ENCODE measurements at places on chromosomes 4 and X.

DNA sequence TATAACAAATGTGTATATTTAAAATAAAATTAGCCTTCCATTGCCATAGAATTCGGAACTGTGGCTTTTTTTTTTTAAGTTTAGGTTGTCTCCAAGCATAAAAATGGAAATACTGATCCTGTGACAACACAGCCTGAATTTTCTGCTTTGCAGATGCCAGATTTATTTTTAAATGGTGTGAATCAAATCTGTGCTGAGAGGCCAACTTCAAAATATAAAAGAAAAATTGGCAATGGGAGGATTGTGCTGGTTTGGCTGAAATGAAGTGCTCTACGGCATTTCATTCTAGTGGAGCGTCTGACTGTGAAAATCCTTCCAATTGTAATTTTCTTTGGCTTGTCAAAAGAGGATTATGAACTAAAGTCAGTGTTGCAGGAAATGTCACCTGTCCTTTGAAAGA, 580.3 kb upstream of the ZFP42 start:
- DNase-seq, result no peak

- DNase-seq, result peak; percentile 52
Measured at GRCh38 chr4:138241281-138242075, 671 bp downstream of the SLC7A11 start.

GRCh38 chr4:133594390-133595207, 445.5 kb downstream of the PCDH10 start:
- DNase-seq, result peak; percentile 65

DNA sequence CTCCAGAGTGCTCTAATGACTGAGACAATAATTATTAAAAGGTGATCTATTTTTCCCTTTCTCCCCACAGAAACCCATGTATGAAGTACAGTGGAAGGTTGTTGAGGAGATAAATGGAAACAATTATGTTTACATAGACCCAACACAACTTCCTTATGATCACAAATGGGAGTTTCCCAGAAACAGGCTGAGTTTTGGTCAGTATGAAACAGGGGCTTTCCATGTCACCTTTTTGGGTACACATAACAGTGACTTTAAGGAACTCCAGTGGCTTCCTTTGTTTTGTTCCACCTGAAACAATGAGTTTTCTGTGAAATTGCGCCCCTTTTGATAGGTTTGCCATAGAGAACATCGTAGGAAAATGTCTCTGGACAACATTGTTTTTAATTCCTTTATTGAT, 69.6 kb downstream of the KIT start:
- DNase-seq, result no peak

GRCh38 chrX:114047558-114047957, 536.3 kb upstream of the HTR2C start:
- DNase-seq, result no peak

DNA sequence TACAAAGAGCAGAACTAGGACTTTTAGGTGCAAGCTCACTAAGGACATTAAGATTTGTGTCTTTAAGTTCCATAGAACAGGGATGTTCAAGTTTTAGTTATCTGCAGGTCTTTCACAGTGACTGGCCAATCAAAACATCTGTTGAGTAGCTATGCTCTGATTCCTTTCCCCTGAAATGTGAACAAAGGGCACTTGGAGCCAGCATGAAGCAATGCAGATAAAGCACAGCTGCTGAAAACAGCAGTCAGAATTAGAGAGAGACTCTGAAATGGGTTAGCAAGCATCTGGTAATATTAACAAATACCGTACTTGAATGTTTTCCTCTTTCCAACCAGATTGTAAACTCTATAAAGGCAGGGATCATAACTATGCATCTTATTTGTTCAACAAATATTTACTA, 276.9 kb downstream of the RAB28 start:
- no peak for DNase-seq

DNA sequence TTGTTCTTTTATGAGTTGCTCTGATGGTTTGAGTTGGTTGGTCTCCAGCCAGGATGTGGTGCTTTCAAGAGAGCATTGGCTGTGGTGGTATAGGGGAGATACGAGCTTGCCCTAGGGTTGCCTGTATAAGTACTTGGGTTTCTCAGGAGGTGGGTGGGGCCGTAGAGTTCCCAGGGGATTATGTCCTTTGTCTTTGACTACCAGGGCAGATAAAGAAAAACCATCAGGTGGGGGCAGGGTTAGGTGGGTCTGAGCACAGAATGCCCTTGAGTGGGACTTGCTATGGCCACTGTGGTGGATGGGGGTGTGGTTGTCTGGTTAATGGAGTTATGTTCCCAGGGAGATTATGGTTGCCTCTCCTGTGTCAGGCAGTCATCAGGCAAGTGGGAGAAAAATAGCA, 247.9 kb upstream of the HAND2 start:
- DNase-seq, result no peak

DNA sequence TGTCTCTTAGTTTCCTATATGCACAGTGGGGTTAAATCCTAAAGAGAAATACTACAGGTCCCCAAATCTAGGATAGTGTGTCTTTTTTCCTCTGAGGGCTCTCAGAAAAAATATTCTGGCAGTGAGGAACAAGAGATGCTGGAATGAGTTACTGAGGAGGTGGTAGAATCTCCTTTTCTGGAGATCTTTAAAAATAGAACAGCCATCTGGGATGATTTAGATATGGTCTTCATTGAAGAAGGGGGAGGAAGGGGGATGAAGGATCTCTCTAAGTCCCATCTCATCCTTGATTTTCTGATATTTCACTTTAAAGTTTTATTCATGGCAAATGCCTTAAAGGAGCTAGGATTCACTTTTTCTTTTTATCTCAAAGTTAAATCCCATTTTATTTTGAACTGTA, 235.0 kb downstream of the MAML3 start:
- DNase-seq, result peak; percentile 60

DNA sequence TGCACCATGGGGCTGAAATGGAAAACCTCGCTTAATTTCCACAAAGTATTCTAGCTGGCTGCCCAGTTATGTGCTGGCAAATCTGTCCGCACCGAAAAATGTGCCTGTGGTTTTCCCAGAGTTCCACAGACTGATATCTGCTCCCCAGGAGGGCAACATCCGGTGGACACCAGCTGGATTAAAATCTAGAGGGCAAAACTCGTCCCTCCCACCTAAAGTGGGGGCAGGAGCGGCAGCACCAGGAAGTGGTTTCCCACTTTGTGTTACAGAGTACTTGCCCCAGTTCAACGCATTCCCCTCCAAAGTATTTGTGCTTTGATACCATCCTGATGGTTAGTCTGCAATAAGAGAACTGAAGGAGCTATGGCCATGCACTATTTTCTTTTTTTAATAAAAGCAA, 187.6 kb downstream of the TSPAN5 start:
- no peak for DNase-seq

- DNase-seq, result no peak
Measured at GRCh38 chrX:6095469-6095868, 133.2 kb downstream of the NLGN4X start.

- no peak for DNase-seq
Measured at GRCh38 chrX:131831185-131831520, 191.9 kb upstream of the STK26 start.

- DNase-seq, result peak; percentile 0
Measured at GRCh38 chrX:64093761-64094160, 111.7 kb downstream of the AMER1 start.

- no peak for DNase-seq
Measured at GRCh38 chr4:133157460-133158160, 8.5 kb downstream of the PCDH10 start.

DNA sequence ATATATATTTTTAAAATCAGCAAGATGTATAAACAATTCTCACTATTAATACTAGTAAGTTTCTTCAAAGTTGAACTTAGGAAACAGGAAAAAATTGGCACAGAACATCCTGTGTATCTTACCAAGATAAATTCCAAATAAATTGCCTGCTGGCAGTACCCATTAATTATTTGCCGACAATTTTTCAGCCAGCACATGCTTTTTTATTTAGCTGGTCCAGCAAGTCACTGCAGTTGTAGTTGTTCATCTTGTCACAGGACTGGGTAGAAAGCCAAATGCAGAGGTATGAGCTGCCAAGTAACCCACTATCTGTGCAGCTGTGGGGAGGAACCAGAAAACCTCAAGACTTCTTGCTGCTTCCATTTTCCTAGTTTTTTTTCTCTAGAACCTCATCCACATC, 113.4 kb downstream of the PACRGL start:
- no peak for DNase-seq

DNA sequence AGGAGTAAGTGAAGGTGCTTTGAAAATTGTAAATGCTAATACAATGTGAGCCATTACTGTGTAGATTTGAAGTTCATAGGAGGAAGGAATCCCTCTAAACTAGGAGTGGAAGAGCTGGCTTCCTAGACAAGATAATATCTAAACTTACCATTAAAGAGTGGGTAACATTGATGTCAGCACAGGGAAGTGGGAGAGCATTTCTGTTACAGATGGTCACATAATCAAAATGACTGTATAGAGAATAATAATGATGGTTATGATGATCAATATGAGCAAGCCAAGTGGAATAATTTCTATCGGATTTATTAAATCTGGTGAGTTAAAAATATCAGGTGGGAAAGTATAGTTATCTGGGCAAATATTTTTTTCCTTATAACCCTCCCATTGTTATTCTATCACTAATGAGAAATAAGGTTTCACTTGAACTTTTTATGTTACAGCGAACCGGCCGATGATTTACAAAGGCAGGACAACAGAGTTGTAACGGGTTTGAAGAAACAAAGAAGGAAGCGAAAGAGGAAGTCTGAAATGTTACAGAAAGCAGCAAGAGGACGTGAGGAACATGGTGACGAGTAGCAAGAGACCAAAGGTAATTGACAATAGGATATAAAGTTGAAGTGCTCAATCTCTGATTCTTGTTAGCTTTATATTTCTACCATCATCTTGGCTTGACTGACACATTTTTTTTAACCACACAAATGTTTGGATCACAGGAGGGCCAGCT, 43.5 kb downstream of the FMR1NB start:
- no peak for DNase-seq

DNA sequence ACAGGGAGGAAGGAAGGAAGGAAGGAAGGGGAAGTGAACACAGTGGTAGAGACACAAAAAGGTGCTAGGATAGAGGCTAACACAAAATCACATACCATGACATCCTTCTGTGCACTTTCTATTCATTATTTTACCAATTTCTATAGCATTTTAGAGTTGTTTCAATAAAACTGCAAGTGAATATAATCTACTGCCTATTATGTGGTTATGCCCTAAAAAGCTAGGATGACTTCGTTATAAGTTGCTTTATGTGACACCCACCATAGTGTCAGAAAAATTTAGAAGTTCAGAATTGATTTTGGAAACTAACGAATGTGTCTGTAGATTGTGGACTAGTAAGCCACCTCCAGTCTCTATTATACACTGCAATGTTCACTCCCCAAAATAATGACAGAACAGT, 59.4 kb upstream of the EDNRA start:
- DNase-seq, result no peak

- DNase-seq, result no peak
Measured at GRCh38 chr4:78235800-78236199, 178.7 kb downstream of the FRAS1 start.

- DNase-seq, result no peak
Measured at GRCh38 chr4:117154251-117154650, 68.9 kb upstream of the TRAM1L1 start.

GRCh38 chr4:26369581-26369980, 48.8 kb downstream of the RBPJ start:
- DNase-seq, result no peak

DNA sequence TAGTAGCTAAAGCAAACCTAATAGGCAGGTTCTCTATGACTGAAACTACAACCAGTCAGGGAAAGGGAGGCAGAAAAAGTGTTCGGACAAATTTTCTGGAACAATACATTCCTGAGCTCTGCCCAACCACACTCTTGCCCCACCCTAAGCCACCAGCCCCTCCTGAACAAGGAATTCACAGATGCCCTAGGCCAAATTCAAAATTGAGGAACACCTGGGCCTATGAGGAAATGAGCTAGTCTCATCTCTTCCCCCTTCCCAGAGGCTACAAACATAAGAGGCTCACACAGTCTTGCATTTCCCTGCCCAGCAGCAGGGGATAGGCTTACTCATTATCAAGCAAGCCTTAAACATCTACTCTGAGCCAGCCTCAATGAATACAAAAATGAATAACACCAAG, 284.7 kb downstream of the ZNF674 start:
- no peak for DNase-seq

GRCh38 chr4:108702960-108703359, 52.6 kb downstream of the OSTC start:
- DNase-seq, result peak; percentile 42

GRCh38 chrX:39199429-39199828, 398.2 kb downstream of the MID1IP1 start:
- peak; percentile 12 for DNase-seq

GRCh38 chrX:71565474-71566041, 12.7 kb upstream of the GCNA start:
- DNase-seq, result peak; percentile 10

- DNase-seq, result no peak
Measured at GRCh38 chr4:177263818-177264217, 45.9 kb upstream of the NEIL3 start.

DNA sequence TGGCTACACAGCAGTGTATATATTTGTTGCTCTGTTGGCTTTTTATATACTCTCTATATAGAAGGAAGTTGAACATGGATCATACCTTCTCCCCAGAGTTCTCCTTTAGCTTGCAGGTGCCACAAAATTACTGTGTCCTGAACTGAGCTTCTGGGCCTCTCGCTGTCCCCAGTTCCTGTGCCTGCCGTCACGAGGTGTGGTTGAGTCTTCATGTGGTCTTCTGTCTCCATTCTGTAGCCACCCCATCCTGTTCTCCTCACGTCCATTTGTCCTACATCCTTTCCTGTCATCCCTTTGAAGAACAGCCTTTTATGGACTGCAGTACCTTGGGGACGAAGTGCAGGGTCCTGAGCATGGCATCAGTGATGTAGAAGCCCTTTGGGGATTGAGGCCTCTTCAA, 14.5 kb downstream of the TMEM131L start:
- DNase-seq, result no peak

- DNase-seq, result peak; percentile 82
Measured at GRCh38 chr4:153486281-153487151, 20.4 kb downstream of the TMEM131L start.

- DNase-seq, result no peak
Measured at GRCh38 chrX:45601052-45601451, 400.4 kb upstream of the DIPK2B start.

DNA sequence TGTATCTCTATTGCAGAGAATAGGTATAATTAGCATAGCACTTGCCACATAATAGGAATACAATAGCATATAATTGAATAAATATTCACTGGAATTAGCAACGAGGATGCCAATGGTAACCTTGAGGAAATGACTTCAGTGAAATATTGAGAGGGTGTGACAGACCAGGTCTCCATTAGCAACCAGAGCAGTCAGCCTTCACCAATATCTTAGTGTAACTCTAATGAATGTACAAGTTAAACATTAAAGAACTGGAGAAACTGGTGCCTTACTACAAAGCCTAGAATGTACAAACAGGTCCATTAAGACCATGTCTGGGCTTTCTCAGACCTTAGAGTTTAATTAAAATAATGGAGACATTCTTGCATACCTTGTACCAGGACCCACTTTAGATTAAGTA, 143.0 kb downstream of the MAGEB17 start:
- no peak for DNase-seq

DNA sequence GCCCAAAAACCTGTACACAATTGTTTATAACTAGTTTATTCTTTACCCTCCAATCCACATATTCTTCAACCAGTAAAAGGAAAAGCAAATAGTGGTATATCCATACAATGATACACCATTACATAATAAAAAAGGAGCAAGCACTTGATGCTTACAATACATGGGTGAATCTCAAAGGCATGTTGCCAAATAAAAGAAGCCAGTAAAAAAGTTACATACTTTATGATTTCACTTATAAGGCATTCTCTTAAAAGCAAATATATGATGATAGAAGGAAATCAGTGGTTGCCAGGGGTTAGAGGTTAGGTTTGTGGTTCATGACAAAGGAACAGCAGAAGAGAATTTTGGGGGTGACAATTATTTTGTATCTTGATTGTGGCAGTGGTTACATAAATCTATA, 896.1 kb upstream of the LCORL start:
- DNase-seq, result peak; percentile 2
